Activated CD4-positive, CD25-positive, alpha-beta regulatory T cell treated with anti-CD3 and anti-CD28 coated beads, Interleukin-2, amount 50 U/mL, for 16 hours (primary cell): ENCODE measurements at places on chromosomes 7 and 10.

DNA sequence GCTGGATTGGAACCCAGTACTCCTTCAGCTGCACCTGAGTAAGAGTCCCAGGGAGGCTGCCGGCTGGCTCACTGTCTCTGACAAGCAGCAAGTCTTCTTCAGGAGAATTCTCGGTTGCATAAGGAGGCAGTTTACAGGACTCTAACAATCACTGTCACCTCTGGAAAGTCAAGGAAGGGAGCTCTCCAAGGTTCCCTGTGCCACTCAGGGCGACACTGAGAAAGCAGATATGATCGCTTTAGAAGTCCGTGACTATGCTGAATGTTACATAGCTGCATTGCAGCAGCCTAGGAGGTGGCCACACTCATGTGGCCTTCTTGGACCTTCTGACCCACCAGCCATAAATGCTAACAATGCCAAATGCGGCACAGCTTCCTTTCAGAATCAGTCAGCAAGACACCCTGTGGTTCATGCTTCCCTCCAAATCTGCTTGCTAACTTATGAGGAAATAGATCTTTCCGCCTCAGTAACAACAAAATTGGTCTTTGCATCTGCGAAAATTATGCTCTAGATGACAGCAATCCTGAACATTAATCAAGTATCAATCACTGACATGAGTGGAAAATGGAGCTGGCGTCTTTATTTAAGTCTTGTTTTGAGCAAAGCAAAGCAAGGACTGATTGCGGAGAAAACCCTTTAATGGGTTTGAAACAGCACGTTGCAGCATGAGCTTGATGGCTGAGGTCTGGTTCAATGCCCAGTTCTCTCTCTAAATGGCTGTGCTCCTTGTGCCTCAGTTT, 132.9 kb downstream of the ATXN7L1 start:
- no peak for DNase-seq

GRCh38 chr10:22372917-22373316, 27.6 kb downstream of the SPAG6 start:
- no peak for DNase-seq

GRCh38 chr10:93495654-93496321, 624 bp upstream of the CEP55 start:
- DNase-seq, result no peak

DNA sequence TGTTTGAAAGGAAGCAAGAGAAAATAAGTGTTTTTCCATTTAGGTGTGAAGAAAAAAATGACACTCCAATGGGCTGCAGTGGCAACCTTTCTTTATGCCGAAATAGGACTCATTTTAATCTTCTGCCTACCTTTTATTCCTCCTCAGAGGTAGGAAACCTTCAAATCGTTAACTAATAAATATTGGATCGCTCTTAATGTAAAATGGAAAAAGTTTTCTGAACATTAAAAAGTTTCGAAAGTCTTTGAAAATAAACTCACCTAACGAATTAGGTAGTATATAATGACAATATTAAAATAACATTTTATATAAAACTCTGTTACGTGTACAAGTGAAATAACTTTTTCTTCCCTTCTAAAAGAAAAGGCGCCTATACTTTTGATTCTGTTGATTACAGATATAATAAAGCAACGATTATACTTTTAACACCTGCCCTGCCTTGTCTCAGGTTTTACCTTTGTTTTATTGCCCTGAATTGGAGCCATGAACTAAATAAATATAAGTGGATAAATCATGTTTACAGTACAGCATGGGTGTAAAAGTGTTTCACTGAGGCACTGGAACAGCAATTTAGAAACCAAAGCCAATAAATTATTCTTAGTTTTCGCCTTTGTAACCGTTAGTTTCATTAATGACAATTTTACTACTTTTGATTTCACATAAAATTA, 804 bp downstream of the BCAP29 start:
- no peak for DNase-seq

- DNase-seq, result no peak
Measured at GRCh38 chr7:64098-64915, 128.1 kb upstream of the FAM20C start.
